ENCODE measurements at places on chromosomes 4 and X.

GRCh38 chr4:30721185-30722091 is 1.3 kb downstream of the PCDH7 start:
- no peak for DNase-seq

DNA sequence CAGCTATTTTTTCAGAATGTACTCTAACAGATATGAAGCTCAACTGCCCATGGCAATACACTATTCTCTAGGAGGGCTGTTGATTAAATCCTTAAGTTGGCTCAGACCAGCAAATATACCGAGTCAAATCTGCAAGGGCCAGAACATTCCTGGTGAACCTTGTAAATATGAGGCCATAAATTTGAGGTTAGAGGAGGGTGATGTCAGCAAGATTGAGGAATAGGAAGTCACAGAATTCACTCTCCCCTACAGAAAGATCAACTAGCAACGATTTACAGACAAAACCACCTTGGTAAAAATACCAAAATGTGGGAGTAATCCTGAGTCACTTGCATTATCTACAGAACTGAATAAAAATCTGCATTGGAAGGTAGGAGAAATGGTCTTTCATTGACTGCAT is 399.3 kb downstream of the GPM6A start:
- DNase-seq = peak; percentile 58

- DNase-seq = no peak
Observed at GRCh38 chrX:130393451-130394074, 8.1 kb upstream of the GPR119 start.

GRCh38 chr4:95465010-95465409 is 83.8 kb downstream of the UNC5C start:
- DNase-seq = peak; percentile 11

GRCh38 chrX:22095286-22095685 is 63.2 kb downstream of the PHEX start:
- DNase-seq = no peak

- DNase-seq = no peak
Observed at GRCh38 chr4:40601641-40602040, 28.0 kb downstream of the RBM47 start.

DNA sequence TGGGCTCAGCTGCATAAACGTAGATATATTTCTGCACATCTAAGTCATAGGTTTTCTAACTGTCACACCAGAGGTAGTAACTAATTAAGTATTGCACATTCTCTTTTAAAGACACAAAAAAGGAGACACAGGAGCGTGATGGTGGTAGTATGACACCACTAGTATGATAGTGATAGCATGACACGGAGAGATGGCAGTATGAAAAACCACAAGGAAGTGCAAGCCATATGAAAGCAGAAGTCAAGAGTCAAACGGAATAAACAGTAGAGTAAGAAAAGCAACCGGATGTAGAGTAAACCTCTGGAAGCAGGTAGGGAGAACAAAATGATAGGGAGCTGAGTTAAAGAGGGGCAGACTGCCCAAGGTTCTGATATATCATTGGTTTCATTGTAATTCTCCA is 382.2 kb upstream of the INTU start:
- DNase-seq = no peak

All from HS-5 (cell line).